Stimulated activated CD8-positive, alpha-beta memory T cell treated with anti-CD3 and anti-CD28 coated beads, Interleukin-15, amount 100 ng/mL, for 4 hours (primary cell): ENCODE measurements at places on chromosomes 5 and 9.

DNA sequence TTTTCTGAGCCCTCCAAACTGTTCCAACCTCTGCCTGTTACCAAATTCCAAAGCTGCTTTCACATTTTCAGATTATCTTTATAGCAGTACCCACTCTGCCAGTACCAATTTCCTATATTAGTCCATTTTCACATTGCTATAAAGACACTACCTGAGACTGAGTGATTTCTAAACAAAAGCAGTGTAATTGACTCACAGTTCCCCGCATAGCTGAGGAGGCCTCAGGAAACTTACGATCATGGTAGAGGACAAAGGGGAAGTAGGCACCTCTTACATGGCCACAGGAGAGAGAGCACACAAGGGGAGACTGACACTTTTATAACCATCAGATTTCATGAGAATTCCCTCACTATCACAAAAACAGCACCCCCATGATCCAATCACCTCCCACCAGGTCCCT is 105.0 kb downstream of the DTWD2 start:
- DNase-seq = no peak

DNA sequence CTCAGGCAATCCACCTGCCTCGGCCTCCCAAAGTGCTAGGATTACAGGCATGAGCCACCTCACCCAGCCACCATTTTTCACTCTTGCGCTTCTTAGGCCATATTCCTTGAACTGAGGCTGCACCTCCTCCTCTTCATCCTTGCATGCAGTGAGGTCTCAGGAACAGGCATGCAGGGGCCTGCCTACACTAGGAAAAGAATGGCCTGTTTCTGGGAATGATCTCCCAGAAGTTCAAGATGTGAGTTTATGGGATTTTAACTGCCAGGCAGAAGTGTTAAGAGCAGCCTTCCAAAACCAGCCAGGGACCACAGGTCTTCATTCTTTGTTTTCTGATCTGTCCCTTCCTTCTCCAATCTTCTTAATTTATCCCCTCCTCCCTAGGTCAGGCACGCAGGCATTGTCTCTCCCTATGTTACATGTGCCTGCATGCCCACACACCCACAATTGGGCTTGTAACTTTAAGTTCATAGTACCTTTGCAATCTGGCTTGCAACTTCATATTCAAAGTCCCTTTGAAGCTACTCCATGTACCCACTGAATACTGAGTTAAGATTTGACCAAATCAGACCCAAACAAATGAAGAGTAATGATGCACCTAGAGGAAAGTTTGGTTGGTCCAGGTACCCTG is 10.5 kb upstream of the HSPA4 start:
- DNase-seq = no peak

- no peak for DNase-seq
These were observed 1093.6 kb downstream of the CDH9 start for GRCh38 chr5:25944786-25945185.

DNA sequence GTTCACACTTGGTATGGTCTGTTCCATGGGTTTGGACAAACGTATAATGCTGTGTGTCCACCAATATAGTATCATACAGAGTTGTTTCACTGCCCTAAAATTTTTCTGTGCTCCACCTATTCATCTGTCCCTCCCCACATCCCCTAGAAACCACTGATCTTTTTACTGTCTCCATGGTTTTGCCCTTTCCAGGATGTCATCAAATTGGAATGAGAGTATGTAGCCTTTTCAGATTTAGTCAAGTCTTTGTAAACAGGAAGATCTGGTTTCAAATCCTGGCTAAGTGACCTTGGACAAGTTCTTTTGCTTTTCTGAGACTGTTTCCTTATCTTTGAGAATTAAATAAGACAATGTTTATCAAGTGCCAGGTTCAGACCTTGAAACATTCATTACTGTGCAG is 13.2 kb upstream of the LVRN start:
- no peak for DNase-seq
